ENCODE measurements at places on chromosomes 13 and 19.

GRCh38 chr13:35191883-35192282, 249.8 kb downstream of the NBEA start:
- DNase-seq = peak; percentile 1

- no peak for DNase-seq
Measured at GRCh38 chr19:465056-465816, 4.4 kb upstream of the SHC2 start.

- DNase-seq = no peak
Measured at GRCh38 chr19:22807061-22807835, 23.3 kb upstream of the ZNF99 start.

GRCh38 chr13:44817131-44817671, 172.1 kb downstream of the NUFIP1 start:
- peak; percentile 53 for DNase-seq
